AML-193 (cell line): ENCODE measurements at places on chromosomes 1 and 21.

DNA sequence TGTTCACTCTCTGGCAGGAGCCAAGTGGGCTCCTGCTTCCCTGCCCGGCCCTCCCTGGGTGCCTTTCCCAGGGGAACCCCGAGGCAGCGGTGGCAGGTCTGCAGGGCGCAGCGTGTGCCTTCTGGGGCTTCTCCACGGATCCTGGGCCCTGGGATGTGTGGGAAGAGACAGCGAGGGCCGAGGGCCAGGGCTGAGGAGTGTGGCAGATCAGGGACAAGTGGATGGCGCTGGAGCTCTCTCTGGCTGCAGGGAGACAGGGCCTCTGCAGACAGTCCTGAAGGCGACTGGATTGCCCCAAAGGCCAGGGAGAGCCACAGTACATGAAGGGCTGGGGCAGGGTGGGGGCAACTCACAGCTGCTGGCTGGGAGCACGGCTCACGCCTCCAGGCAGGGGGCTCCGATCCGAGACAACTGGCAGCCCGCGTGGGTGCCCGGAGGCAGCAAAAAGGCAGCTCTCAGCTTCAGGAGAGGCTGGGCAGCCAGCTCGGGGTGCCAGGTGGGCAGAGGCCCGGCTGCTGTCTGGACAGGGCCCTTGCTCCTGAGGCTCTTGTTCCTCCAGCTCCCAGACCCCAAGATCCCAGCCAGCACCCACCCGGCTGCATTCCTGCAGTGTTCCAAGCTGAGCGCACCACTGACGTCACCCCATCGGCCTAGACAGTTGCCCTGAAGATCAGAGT is 16.0 kb downstream of the MORN1 start:
- no peak for DNase-seq

- no peak for DNase-seq
Observed at GRCh38 chr21:18164483-18164882, 80.2 kb upstream of the CHODL start.

DNA sequence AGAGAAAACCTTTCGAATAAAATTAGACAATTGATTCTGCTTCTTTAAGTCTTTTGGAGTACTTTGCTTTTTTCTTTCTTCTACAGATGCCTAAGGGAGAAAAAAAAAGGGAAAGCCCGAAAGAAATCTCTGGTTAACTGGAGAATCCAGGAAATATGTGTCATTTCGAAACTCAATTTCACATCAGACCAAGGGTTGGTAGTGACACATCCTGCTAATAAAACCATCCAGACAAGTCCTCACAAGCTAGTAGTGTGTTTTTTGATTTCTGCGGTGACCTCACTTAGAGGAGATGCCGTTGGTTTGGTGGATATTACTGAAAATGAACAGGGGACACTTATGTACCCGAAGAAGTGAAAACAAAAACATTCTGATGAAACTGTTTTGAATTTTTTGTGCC is 726.5 kb upstream of the ADAMTS5 start:
- no peak for DNase-seq

GRCh38 chr1:203162403-203162802 is 13.2 kb downstream of the MYBPH start:
- no peak for DNase-seq

DNA sequence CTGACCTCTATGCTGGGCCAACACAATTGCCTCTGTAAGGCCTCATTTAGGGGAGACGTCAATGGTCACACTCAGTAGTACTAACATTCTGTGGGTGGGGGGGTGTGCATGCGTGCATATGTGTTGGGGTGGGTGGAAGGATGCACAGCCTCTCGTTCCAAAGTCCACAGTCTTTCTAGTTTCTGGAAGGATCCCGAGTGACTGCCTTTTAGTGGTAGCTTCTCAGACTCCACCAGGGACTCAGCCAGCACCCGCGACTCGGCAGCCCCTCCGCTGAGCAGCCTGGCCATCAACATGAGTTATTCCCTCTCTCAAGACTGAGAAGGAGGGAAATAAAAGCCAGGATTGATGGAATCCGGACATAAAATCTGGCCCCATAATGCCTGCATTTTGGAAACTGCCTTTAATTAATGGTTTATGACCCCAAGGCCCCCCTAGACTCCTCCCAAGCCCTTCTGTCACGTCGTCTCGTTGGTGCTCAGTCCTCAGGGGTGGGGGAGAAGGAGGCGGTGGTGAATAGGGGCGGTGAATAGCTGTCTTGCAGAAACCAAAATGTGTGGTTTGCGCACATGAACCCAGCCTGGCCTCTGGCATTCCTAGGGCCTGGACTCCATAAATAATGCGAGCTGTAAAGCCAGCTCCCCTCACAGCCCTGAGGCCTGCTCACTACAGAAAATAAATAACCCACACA is 65.1 kb upstream of the TMEM51 start:
- DNase-seq = no peak
